Foreskin fibroblast (primary cell): ENCODE measurements at places on chromosomes 1 and 21.

GRCh38 chr1:24749252-24749651, 4.0 kb downstream of the CLIC4 start:
- DNase-seq = no peak

GRCh38 chr1:212899845-212900244, 41.8 kb downstream of the FLVCR1 start:
- no peak for DNase-seq

- no peak for DNase-seq
These were observed 13.0 kb upstream of the UQCRHL start for GRCh38 chr1:15820478-15820877.

DNA sequence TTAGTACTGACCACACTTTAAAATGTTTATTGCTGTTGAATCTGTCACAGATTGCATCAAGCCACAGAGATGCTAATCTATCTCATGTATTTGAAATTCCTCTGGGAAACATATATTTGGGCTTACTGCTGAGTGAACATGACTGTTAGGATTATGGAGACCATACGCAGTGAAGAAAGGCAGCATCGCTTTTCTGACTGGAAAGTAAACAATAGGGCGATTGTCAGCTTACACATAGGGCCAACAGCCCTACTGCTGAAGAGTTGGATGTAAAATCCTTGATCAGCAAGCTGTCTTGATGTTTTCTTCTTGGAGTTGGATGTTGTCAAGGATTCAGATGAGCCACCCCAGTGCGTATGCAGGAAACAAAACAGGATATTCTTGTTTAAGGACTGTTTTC, 368.7 kb upstream of the ADGRL2 start:
- DNase-seq = no peak

- DNase-seq = no peak
These were observed 8.2 kb downstream of the SH2D2A start for GRCh38 chr1:156808186-156809030.

- no peak for DNase-seq
These were observed 5.1 kb downstream of the IFNAR2 start for GRCh38 chr21:33234635-33235520.

- DNase-seq = peak; percentile 77
These were observed 12.8 kb upstream of the TMEM200B start for GRCh38 chr1:29136391-29136915.

- DNase-seq = no peak
These were observed 393.3 kb downstream of the NPHP4 start for GRCh38 chr1:5598824-5599395.

DNA sequence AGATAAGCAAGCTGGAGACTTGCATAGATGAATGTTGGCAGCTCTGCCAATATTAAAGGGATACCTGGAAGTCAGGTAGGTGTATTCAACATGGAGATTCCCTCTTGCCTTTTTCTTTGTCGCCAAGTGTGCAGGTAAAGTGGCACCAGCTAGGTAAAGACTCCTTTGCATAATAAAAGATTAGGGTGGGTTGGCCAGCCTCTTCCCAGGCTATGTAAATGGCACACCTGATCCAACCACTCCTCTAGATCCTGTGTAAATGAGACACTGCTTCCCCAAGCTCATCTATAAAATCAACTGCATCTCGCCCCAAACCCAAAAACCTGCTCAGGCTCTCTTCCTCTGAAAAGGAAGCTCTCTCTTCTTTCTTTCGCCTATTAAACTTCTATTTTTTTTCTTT, 100.8 kb upstream of the DSCAM start:
- DNase-seq = no peak

DNA sequence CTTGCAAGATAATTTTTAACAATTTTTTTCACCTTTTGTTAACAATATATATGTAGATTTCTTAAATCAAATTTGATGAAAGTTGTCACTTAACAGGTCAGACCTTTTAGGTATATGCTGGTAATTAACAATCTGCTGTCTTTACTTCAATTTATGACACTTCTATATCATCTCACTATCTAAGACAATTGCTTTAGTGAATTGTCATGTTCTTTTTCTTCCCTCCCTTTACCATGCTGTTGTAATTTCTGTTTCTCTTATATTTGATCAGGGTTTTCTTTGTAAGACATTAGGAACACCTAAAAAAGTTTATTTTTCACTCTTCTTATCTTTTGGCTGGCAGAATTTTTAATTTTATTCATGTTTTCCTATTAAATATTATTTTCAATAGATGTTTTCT, 2.0 kb downstream of the IFI16 start:
- DNase-seq = no peak

DNA sequence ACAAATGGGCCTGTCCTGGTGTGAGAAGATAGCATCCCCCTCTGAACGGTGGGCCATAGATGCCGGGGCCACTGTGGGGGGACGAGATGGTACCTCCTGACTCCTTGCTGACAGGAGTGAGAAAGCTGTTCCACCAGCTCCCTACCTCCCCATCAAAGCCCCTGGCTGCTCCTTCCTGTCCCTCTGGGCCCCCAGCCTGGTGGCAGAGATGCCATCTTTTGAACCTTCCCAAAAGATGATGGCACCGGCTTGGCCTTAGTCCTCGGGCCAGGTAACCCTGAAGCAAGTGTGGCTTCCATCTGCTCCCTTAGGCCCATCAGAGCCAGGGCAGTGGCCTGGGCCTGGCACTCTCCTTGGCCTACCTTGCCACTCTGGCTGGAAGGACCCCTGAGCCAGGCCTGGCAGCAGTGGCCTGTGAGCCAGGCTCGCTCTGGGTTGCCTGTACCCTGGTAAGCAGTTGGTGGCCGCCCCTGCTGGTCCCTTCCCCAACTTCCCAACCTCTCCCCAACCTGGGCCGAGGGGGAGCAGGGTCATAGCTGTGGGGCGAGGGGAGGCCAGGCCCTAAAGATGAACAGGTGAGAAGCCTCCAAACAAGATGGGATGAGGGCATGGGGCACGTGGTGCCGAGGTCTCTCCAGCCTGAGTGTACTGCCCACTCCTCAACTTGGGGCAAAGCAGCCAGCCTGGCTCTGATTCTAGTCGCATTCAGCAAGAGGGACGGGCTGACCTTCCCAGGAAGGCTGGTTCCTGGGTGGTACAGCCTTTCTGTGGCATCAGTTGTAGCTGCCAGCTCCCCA, 34.7 kb downstream of the ZBTB17 start:
- DNase-seq = no peak

GRCh38 chr1:7888248-7889081, 35.6 kb upstream of the UTS2 start:
- DNase-seq = peak; percentile 36

DNA sequence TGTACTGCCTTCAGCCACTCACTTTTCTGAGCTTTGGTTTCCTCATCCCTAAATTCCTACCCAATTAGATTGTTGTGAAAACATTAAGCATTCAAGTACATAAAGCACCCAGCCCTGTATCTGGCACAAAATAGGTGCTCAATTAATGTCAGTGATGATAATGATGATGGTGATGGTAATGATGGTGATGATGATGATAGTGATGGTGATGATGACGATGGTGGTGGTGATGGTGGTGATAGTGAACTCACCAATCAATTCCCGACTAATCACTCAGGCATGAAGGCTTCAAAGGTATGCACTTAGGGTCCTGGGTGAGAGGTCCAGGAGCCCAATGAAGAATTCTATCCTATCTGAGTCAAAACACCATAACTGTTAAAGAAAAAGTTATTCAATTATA, 383.5 kb downstream of the MATN1 start:
- no peak for DNase-seq

GRCh38 chr21:31509194-31510017, 150.1 kb upstream of the SOD1 start:
- no peak for DNase-seq

DNA sequence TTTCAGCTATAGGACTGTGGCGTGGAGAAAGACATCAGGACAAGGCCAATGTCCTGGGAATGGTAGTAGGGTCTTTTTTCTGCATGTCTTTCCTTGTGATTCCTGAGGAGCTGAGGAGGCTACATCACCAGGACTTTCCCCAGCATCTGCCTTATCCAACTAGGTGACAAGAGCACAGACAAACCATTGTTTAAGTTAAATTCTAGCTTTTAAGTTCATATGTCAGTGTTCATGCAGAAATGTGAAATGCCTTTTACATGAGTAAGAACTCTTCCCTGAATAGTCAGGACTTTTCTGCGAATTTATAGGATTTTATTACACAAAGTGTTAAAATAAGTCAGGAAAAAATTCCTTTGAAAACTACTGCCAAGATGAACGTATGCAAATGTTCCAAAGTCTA, 154.2 kb downstream of the PTGER3 start:
- DNase-seq = no peak

DNA sequence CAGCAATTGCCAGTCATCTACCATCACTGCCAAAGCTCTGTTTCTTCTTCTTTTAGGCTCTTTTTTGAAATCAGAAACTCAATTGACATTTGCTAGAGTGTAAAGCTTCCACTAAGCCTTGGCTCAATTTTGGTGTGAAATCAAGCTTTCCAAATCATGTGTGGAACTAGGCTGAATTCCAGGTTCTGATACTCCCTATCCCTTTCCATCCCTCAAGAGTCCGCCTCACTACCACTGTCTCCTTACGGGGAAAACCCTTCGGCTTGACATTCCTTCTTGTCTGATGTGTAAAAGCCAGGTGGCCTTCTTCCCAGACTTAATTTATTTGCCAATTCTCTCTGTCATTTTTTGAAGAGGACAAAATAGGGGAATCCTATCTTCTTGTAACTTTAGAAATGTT, 47.2 kb upstream of the PRMT6 start:
- DNase-seq = no peak

GRCh38 chr21:34865400-34866241, 183.5 kb downstream of the RUNX1 start:
- DNase-seq = peak; percentile 85

DNA sequence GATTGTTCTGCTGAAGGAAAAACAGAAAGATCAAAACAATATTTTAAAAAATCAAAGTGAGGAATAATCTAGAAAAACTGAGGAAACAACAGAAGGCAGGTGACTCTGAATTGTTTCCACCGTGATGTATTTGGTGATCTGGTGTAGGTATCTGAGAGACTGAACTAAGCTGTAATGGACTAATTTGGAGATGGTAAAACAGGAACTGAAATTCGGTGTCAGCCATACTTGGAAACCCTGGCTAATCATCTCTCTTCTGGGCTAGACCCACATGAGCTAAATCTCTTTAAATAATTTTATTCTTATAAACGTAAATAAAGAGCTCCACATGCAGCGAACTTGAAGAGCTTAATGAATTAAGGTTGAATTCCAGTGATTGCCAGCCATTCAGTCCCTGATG, 1226.1 kb downstream of the NCAM2 start:
- DNase-seq = no peak

DNA sequence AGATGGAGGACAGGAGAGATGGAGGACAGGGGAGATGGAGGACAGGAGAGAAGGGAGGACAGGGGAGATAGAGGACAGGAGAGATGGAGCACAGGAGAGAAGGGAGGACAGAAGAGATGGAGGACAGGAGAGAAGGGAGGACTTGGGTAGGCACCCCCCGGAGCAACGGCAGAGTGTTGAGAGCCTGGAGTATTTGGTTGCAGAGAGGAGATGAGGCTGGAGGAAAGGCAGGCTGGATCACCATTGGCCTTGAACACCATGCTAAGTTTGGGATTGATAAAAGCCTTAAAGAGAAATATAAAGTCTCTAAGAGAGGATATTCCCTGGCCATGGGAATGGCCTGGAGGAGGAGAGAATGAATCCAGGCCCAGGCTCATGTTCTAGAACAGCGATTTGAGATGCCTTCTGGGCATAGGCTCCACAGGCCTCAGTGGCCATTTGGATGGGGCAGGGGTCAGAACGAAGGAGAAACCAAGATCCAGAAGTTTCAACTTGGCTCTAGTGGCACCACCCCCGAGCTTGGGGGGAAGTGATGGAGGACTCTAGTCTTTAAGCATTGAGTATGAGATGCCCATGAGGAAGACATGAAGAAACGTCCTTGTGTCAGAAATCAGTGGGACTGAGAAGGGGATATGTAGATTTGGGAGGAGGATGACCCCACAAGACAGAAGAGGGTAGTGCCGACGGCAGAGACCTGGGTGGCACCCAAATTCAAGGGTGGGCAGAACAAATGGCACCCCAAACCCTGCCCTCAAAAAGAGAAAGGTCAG, 47.9 kb upstream of the EDN2 start:
- no peak for DNase-seq

GRCh38 chr1:16120940-16121410, 34.9 kb downstream of the EPHA2 start:
- no peak for DNase-seq

DNA sequence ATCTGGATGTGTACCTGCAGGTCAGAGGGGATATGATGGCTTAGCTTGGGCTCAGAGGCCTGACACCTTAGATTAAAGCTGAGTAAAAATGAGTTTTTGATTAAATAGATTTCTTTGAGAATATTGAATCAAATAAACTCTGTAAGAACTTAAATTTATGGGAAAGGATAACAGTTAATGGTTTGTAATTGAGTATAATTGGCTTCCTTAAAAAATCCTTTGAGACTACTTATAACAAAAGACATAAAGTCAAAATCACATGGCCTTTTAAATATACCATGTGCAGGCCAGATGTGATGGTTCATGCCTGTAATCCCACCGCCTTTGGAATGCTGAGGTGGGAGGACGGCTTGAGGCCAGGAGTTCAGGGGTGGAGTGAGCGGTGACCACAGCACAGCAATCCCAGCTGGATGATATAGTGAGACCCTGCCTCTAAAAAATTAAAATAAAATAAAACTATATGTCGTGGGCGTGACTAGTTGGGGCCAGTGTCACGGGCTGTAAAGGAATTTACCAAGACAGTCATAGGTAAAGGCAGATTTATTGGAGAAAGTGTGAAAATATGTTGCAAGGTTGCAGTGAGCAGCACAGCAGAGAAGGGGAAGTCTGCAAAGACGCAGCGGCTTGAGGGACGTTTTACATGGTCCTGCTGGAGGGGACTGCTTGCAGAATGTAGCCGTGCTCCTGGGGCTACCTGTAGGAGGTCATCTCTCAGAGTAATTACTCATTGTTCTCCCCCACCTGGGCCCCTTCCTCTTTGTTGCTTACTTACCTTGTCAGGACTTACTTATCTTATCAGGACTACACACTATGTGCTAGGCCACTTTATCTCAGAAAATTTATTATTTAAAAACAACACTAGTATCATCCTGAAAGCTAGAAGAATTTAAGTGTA, 122.3 kb downstream of the ZMYM4 start:
- DNase-seq = peak; percentile 57

GRCh38 chr1:24388331-24388885, 25.2 kb downstream of the STPG1 start:
- DNase-seq = no peak

- DNase-seq = no peak
These were observed 42.5 kb upstream of the LRRN2 start for GRCh38 chr1:204728045-204728444.

GRCh38 chr1:72282271-72283021, at the start of gene NEGR1:
NEGR1 (minus strand) TSS chr1:72282539.
- peak; percentile 97 for DNase-seq

GRCh38 chr1:63064135-63064534, 258.2 kb upstream of the FOXD3 start:
- no peak for DNase-seq

DNA sequence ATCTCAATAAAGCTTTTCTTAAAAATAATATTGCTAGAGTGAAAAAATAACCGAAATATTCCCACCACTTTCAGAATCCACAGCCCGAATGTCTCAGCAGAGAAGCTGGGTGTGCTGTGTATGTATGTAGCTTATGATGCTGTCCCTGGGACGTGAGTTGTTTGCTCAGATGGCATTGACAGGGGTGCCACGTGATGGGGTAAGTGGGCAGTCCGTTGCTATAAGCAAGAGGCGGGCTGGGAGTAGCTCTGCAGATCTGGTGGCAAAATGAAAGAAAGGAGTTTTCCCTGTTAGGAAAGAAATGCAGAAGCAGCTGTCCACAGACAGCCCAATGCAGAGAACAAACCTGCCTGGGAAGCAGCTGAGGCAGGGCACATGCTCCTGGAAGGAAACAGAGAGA, 3.8 kb upstream of the FAM20B start:
- peak; percentile 47 for DNase-seq
